ENCODE measurements at places on chromosomes 16 and 17.

DNA sequence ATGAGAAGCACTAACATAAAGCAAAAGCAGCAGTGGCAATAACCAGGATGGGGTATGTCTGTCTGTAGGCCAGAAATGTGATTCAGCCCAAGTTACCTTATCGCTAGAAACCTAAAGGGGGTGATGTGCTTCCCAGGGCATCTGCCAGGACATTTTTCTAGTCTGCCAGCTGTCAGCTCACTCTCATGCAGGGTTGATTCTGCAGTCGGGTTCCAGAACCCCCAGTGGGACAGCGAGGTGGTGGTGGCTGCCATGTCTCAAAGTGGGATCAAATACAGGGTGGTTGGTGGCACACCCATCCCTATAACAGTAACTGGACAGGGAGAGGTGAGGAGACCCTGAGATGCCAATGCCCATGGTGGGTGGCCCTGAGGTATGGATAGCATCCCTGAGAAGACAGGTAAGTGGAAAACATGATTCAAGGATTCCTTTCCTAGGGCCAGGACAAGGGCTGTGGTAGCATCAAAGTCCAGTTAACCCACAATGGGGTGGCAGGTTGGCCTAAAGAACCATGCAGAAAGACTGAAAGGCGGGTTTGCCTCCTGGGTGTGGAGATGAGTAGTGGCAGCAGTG, 84.3 kb downstream of the TNFRSF13B start:
- no peak for DNase-seq

DNA sequence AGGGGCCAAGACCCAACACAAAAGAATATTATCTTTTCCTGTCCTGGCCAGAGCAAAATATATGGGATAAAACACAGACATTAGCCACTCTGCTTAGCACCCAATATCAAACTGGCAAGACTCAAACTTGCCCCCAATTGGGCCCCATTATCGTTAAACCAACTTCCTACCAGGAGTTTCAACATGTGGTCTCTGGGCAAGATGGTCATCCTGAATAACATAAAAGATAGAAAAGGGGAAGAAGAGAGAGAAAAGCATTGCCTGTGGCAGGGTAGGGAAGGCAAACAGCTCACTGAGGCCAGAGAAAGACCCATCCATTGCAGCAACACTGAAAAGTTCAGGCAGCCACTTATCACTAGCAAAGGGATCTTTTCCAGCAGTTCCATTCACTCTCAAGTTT, 502.1 kb downstream of the KIF2B start:
- no peak for DNase-seq

DNA sequence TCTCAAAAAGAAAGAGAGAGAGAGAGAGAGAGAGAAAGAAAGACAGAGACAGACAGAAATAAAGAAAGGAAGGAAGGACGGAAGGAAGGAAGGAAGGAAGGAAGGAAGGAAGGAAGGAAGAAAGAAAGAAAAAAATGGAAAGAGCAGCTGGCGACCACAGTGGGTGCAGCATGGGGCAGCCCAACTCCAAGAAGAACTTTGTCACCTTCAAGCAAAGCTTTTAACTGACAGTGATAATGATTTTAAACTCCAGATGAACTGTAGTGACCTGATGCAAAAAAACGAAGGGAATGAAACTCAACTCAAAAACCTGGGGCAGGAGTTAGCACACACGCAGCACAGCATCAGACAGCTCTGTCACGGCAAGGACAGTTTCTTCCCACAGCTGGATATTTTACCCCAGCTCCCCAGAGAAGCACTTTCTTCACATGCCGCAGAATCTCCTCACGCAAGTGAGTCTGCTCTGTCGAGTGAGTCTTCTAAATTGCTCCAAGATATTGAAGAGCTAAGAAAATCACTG, 5.0 kb upstream of the ARHGAP17 start:
- DNase-seq, result no peak

- no peak for DNase-seq
Measured at GRCh38 chr16:54233615-54234014, 53.0 kb downstream of the IRX3 start.

GRCh38 chr16:68909099-68909733, 65.9 kb downstream of the TANGO6 start:
- DNase-seq, result no peak
